Activated T-helper 1 cell treated with anti-CD3 and anti-CD28 coated beads, Interleukin-2, amount 50 U/mL, for 16 hours (primary cell): ENCODE measurements at places on chromosomes 6 and 20.

- no peak for DNase-seq
Measured at GRCh38 chr20:59567585-59568508, 36.5 kb upstream of the PHACTR3 start.

GRCh38 chr20:52975029-52975732, 3.0 kb downstream of the TSHZ2 start:
- DNase-seq: no peak

- no peak for DNase-seq
Measured at GRCh38 chr6:11202513-11203305, 29.8 kb downstream of the NEDD9 start.

DNA sequence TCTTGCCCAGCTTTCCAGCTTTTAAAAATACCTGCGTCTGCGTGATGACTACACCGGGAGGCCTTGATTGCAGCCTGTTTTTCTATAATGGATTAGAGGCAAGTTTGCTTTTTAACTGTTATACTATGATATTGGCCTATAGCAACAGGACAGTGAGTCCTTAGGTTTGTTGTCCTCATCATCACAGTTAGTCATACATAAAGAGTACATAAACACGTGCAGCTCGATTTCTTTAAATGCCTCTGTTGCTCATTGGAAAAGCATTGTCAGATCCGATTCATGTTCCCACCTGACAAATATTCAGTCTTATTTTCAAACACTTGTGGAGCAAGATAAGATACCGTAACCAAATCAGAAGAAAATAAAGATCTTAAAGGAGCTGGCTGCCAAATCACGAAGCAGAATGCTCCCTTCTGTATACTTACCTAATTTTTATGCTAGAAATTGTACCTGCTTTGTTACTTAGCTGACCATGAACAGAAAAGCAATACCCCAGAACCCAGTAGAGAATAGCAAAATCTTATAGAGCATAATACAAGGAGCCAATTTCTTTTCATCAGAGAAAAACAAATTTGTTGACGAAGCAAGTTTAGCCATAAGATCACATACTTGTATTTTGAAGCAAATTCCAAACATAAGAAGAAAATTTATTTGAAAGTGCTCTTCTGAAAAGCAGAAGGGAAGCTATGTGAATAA, 100.4 kb downstream of the TMEM200A start:
- no peak for DNase-seq

DNA sequence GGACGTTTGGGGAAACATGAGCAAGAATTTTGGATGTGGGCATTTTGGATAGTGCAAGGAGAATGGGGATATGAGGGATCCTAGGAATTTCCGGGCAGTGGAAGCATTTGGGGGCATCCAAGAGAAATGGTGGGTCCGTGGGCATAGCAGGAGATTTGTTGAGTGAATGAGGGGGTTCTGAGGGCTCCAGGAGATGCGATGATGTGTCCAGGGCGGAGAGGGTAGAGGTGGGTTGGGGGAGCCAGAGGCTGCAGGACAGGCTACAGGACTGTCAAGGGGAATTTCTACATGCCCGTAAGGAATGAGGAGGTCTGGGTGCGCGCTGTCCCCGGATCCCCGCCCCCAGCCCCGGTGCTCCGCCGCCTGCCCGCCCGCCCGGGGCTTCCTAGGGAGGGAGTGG, 364 bp downstream of the FRS3 start:
- no peak for DNase-seq

DNA sequence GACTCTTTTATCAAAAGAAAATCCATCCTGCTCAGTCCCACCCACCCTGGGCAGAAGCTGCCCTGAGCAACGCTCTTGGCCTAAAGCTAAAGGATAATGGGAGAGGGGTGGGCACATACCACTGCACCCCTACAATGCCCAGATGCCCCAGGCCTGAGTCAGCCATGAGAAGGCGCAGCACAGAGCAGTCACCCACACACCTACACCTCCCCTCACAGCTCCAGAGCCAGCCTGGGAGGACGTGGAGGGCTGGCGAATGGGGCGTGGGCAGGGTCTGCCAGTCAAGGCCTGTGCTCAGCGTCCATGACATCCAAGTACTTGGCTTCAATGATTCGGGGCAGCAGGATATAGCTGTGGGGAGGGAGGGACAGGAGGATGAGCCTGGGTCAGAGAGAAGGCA, 11.5 kb downstream of the SLC4A11 start:
- DNase-seq: no peak

DNA sequence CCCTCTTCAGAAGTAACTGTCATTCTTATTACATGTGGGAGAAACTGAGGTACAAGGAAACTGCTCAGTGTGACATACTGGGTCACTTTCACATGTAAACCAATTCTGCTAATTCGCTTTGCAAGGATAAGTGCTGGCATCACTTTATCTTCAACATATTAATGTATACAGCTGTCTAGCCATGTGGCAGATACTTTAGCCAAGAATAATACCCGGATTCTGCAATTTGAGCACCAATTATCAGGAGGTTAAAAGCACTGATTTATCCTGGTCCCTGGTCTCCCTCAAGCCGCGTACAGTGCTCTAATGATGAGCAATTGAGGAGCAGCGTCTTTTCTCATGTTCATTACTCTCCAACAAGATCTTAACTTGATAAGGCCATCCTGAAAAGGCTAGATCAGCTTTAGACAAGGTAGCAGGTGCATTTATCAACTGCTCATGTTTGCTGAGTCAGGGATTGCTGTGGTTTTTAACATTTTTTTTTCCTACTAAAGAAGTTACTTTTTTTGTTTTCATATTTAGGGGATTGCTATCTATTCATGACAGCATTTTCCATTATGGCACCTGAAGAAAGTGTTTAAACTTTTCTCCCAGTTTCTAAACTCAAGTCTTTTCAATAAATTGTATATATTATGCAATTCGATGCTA, 1066.3 kb upstream of the MAP3K7 start:
- DNase-seq: no peak

DNA sequence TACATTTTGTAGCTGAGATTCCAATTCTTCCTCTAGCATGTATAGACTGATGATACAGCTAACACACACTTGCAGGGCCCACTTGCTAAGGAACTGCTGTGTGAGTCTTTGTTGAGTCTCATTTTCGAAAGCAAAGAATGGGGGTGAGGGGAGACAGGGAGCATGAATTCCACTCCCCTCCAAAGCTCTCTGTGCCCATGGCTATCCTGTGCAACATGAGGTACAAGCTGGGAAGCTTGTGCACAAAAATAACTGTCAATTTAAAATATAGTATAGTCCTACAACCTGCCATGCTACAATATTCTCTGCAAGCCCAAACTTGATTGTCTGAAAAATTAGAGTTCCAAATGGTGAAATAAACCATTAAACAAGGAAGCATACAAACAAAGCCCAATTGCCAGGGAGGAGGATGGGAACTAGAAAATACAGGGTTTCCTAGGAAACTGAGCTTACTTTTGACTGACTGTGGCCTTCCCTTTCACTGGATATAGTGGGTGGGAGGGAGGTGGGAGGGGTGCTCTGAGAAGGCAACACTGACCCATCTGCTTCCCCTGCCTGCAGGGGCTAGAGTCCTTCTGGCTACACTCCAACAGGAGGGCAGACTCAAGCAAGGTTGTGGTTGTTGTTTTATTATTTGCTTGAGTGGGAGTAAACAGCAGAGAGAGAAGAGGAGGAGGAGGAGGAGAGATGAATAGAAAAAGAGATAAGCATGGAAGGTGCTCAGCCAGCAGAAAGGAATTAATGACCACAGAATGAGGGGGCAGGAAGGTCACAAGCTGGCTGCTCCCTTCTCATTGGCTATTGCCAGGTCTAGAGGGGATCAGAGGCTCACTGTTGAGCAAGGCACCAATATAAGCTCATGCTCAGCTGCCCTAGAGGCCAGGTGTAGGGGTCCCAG, 84.6 kb downstream of the FYN start:
- DNase-seq: no peak

GRCh38 chr6:158438226-158438625, 121.7 kb upstream of the TMEM181 start:
- no peak for DNase-seq

GRCh38 chr6:14816116-14816859, 429.6 kb upstream of the JARID2 start:
- DNase-seq: no peak

DNA sequence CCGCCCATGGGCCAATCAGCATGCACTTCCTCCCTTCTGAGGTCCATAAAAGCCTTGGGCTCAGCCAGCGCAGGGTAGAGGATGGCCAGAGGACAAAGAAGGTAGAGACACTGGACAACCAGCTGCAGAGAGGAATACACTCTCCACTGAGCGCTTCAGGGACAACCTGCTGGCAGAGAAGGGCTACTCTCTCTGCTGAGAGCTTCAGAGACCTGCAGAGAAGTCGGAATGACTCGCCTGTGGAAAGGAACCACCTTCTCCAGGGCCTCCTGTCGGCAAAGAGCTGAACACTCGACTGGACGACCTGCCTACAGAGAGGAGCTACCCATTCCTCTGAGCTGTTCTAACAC, 31.4 kb upstream of the SLA2 start:
- no peak for DNase-seq

GRCh38 chr20:12394786-12395185, 477.1 kb downstream of the BTBD3 start:
- no peak for DNase-seq

DNA sequence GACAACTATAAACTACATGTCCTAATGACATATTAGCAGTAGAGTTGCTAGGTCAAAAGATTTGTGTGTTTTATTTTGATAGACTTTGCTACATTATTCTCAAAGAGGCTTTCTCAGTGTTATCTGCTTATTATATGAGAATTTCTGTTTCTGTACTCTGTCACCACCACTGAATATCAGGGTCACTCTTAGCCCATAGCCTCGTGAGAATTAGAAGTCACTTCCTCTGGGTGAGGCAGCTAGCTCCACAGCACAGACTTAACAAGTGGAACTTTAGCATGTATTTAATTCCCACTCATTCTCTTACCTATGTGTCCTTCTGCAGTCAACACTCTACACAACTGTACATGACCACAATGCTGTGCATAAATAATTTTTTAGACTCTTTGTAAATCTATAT, 6.7 kb downstream of the PHACTR2 start:
- no peak for DNase-seq

DNA sequence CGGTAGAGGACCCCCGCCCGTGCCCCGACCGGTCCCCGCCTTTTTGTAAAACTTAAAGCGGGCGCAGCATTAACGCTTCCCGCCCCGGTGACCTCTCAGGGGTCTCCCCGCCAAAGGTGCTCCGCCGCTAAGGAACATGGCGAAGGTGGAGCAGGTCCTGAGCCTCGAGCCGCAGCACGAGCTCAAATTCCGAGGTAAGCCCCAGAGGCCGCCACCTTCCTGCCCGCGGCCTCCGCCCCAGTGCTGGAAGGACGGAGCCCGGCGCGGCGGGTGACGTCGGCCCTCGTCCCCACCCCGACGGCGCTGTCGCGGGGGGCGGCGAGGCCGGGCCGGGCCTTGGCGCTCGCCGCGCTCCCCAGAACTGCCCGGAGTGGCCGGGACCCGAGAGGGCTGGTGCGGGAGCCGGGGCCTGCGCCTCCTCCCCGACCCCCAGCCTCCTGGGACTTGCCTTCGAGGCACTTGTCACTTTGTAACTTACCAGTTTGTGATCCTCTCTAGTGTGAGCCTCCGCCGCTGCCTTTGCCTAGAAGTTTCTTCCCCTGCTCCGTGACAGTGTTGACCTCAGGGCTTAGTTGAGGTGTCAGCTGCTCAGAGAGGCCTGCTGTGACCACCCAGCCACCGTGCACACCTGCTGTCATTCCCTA, 417 bp downstream of the VAPB start:
- no peak for DNase-seq

DNA sequence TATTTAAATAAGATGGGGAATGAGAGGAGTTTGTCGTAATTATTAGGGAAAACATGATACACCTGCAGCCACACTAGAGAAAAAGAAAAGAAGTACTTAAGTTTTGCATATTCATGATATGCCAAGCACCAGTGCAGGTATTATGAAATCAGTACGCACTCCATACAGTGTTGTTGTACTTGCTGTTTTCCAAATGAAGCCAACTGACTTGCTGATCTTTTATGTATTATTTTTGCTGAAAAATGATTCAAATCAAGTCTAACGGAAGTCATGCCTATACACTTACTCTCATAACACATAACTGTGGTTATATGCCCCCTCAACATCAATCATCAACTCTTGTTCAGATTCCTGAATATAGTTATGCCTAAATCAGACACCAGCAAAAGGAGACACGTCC, 584.9 kb upstream of the EYS start:
- DNase-seq: no peak

GRCh38 chr6:139368661-139369060, 5.8 kb downstream of the CITED2 start:
- no peak for DNase-seq

- DNase-seq: no peak
Measured at GRCh38 chr20:11890331-11891076, 27.2 kb upstream of the BTBD3 start.

DNA sequence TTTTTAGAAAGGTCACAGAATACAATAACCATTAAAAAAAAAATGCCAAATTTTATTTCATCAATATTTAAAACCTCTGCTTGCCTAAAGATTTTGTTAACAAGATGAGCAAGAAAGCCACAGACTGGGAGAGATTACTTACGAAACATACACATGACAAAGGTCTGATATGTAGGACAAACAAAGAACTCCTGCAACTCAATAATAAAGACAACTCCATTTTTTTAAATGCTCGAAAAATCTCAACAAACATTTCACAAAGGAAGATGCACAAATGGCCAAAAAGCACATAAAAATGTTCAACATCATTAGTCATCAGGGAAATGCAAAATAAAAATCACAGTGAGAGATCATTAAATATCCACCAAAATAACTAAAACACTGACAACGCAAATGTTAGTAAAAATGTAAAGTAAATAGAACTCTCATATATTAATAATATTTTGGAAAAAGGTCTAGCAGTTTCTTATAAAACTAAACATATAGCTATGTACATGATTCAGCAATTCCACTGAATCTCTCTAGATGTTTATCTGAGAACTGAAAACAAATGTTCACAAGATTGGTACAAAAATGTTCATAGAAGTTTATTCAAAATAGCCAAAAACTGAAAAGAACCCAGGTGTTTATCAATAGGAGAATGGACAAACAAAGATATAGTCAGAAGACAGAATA, 10.3 kb downstream of the STK38 start:
- no peak for DNase-seq

GRCh38 chr6:33112148-33112547, 36.4 kb downstream of the HLA-DPB1 start:
- no peak for DNase-seq

- no peak for DNase-seq
Measured at GRCh38 chr6:4632421-4632820, 143.8 kb upstream of the CDYL start.
